Stimulated activated CD4-positive, alpha-beta T cell treated with anti-CD3 and anti-CD28 coated beads, Interleukin-2, amount 100 ng/mL, for 4 hours (primary cell): ENCODE measurements at places on chromosomes 5 and 9.

DNA sequence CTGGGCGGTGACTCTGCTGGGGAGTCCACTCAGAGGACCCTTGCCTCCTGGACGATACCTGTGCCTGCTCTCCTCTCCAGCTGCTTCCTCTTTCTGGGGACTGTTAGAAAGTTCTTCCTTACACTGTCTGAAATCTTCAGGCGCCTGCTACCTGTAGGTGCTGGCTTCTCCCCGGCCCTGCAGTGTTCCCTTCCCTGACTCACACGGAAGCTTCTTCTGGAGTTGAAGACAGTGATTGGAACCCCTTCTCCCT is 562 bp downstream of the GSN start:
- no peak for DNase-seq

DNA sequence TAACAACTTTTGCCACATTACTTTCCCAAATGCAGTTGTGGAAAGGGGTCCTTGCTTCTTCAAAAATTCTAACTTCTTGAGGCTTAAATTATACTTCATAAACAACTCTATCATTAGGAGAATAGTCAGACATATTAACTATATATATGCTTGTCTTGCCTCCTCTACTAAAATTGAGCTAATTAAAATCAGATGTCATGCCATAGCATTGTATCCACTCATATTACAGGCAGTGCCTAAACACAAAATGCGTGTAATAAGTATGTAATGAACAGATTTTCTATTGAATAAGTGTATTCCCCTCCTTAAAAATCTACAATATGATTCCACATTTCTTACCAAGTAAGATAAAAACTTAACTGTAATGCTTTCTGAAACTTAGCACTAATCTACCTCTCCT is 204.5 kb downstream of the PLK2 start:
- no peak for DNase-seq

DNA sequence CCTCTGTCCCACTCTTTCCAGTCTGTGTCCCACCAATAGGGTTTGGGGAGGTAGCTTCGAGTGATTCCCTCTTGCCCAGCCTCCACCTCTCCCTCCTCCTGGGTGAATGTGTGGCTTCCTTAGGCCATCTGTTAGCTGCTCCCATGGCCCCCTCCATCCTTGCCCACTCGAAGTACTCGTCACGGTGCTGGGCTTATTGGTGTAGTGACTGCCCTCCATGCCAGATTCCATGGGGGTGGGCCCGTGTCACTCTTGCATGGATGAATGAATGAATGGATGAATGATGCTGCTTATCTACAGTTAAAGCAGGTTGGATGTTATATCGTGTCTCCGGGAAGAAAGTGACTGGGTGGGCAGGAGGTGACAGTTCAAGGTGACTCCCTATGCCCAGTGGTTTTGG is 19.1 kb downstream of the HMCN2 start:
- no peak for DNase-seq

DNA sequence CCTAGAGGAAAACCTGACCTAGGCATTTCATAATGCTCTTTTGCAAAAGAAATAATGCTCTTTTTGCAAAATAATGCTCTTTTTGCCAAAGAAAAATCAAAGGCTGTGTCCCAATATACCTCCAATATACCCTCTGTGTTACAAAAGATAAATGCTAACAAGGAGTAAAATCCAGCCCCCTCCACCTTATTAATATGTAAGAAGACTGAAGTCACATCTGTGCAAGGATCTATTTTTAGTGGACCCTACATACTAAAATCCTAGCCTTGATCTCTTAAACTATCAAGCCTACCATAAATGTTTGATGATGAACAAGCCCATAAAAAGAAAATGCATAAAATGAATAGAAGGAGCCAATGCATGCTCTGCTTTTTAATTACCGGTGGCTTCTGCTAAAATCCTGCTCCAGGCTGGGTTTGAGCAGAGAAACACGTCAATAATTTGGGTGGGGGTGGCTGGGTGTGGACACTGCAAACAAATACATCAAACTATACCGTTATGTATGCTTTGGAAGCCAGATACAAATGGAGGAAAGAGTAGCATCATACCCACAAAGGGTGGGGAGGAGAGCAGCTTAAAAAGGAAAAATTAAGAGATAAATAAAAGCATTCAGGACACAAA is 131.6 kb downstream of the SEMA6A start:
- DNase-seq: no peak

DNA sequence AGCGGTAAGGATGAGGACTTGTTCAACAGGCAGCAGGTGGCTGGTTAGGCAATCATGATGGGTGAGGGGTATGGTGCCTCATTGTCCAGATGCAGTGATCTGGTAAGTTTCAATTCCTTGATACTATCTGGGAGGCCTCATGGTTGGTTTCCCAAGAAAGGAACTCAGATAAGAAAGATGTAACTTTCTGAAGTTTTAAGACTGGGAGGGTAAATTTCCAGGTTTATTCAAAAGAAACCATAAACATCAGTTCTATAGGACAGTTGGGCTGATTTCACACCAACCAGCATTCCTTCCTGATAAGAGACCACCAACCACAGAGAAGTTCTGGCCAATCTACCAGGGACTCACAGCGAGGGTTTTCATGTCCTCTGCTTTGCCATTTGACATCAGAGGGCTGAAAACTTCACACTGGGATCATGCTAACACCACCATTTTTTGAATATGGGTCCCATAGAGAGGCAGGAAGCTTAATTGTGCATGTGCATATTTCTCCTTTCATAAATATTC is 773 bp upstream of the AGGF1 start:
- DNase-seq: no peak

DNA sequence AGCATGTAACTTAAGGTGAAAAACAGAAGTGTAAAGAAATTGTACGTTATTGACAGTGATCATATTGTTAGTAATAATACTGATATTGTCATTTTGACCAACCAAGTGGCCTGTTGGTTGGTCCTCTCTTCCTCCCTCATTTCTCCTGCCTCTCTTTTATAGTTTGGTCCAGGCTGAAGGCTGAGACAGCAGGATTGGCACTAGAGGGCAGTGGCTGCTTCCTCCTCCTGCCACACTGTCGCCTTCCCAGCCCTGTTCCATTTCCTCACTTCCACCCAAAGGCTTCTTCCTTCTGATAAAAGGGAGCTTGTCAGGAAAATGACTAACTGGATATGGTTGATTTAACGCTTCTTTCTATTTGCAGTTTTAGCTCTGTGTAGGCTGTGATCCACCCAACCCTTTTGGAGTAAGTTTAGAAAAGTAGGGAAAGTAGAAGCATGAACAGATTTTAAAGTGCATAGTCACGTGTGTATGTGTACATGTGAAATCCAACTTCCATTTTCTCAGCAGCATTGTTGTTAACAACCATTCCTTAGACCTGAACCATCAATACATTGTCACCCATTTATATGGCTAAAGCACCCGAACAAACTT is 35.6 kb downstream of the PTCD2 start:
- DNase-seq: no peak

DNA sequence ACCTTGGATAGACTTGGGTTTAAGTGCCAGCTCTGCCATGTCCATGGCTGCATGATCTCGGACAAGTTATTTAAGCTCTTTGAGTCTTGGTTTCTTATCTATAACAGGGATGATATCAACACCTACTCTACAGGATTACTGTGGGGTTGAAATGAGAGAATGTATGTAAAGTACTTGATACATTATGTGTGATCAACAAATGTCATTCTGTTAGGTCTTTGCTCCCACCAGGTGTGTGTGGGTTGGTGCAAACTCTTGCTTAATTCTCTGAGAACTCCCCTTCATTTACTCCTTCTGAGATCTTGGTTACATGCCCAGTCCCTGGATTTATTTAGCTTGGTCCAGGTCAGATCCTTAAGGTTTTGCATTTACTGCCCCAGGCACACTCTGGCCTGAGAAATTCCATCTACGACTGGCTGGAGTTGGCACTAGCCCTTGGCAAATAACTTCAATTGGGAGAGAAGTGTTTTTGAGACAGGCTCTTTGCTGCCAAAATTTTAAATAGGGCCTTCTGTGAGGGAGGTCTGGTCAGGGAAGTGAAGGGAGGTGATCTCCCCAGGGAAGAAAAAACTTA is 63.5 kb upstream of the KLF9 start:
- DNase-seq: no peak

DNA sequence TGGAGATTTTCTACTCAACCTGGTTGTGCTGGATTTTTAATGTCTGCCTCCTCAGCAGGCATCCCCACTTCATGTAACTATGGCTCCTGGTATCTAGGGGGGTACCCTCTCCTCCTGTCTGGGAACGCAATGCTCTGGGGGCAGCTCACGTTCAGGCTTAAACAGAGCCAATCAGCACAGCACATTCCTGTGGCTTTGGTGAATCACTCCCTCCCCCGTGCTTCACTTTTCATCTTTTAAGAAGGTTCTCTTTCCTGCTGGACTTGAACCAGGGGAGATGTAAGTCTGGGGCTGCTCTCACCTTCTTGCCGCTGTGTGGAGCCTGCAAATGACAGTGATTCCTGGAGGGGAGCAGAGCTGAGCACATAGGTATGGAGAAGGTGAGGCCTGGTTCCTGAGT is 101.2 kb downstream of the MSX2 start:
- DNase-seq: no peak
